ENCODE measurements at places on chromosomes 7 and 10.
A peak's percentile ranks its signal among the peaks of the same experiment; 100 is the strongest.

DNA sequence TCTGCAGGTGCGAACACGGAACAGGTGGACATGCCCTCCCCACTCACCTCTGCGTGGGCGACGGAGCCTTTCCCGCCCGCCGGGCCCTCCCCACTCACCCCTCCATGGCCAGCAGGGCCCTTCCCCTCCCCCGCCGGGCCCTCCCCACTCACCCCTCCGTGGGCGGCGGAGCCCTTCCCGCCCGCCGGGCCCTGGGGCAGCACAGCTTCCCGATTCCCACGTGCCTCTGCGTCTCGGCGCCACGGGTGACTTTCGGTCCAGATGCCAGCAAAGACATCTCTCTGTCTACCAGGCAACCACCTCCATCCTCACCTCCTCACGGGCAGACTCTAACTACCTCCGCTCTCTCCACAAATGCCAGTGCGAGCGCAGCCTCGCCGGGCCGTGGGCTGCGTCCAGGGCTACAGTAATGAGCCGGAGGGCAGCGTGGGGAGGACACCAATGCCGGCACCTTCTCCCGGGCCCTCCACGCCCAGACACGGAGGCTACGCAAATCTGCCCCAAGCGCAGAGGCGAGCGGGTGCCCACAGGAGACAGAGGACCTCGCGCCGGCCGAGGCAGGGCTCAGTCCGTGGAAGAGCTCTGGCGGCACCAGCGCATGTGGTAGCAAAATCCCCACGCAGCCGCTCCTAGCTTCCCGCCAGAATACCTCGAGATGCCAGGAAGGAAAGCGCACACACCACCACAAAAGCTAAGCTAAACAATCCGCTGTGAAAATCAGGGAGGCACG, 21.8 kb downstream of the GPER1 start:
- DNase-seq: no peak

GRCh38 chr10:126508535-126509040, 120.3 kb upstream of the ADAM12 start:
- DNase-seq: no peak

- DNase-seq: no peak
Measured at GRCh38 chr7:142131439-142132185, 20.1 kb downstream of the MGAM2 start.

GRCh38 chr7:91226411-91226810, 37.8 kb upstream of the FZD1 start:
- no peak for DNase-seq

DNA sequence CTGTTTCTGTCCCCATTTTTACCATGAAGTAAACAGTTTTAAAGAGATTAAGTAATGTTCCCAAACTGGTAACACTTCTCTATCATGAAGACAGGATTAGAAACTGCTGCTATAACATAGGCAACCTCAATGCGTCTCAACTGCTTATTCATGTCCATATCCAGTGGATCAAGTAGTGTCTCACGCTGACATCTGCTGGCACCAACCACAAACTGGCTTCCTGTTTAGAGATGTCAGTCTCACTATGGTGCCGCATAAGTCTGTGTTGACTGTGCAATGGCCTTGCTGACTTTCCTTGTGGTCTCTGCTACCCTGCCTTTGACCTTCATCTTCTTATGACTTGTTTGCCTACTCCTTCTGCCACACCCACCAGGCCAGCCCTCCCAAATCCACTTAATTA, 369.6 kb upstream of the DPP6 start:
- no peak for DNase-seq

DNA sequence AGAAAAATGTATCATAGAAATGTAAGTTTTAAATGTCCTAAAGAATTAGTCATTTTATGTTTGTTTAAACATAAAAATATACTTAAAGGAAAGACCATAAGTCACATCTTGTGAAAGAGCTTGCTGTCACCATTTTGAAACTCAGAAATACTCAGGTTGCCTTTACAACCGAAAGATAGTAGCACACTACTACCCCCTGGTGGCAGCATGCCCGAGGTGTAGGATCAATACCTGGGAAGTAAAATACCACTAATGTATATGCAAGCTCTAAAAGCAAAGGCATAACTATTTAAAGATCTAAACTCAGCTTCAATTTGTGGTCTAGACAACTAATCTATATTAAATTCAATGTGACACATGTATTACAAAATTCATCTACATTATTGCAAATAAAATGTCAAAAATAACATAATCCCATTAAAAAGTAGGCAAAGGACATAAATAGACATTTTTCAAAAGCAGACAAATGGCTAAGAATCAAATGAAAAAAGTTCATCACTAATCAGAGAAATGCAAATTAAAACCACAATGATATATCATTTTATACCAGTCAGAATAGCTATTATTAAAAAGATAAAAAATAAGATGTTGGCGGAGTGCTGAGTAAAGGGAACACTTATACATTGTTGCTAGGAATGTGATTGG, 47.7 kb upstream of the FGL2 start:
- DNase-seq: peak; percentile 63

DNA sequence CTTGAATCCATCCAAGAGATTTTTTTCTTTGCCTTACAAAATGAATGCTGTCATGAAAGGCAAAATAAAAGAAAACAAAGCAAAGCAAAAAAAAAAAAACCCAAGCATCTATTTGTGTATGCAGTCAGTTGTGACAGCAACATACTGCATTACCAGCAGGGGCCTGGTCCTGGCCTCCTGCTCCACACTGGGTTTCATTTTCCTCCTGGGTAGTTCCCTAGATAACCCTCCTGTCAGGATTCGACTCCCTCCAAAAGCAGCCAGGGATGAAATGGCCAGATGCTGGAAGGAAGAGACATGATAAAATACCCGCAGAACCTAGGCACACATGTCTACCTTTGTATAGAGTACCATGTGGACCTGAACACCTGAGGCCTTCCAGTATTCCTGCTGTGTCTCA, 148.6 kb downstream of the NRCAM start:
- no peak for DNase-seq

DNA sequence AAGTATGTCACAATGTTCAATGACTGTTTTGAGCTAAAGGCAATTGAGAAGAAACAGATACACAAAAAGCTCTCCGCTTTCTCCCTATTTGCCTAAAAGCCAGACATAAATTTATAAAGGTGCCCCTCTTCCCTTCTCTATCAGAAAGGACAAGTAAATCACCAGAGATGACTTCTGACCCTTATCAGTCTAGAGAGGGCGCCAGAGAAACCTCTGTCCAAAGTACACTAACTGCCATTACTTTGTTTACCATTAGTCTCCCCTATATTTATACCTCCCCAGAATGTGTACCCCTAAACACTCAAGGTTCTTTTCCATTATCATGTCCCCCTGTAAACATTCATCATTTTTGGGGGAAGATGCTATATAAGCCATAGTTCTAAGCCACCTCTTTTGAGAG, 49.3 kb downstream of the TPK1 start:
- no peak for DNase-seq

DNA sequence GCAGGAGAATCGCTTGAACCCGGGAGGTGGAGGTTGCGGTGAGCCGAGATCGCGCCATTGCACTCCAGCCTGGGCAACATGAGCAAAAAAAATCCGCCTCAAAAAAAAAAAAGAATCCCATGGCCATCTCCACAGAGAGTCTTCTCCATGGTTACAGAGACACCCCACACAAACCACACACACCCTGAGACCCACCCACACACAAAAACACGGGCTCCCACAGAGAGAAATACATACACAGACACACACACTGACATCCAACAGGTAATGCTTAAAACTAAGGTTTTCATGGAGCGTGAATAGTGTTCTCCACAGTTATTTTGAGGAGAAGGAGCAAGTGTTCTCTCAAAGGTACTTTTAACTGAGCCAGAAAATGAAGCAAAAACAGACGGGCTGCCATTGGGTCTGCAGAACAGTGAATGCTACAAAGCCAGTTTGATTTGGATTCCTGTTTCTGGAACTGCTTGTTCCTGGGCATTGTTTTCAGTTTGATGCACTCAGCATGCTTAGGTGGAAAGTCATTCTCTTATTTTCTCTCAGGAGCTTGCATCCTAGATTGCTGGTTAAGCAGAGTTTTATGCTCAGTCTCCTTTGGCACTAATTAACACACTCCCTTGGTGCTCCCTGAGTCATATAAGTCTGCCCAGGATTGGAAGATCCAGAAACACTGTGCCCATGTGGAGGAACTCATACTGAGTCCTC, 15.4 kb downstream of the AHCYL2 start:
- DNase-seq: no peak

DNA sequence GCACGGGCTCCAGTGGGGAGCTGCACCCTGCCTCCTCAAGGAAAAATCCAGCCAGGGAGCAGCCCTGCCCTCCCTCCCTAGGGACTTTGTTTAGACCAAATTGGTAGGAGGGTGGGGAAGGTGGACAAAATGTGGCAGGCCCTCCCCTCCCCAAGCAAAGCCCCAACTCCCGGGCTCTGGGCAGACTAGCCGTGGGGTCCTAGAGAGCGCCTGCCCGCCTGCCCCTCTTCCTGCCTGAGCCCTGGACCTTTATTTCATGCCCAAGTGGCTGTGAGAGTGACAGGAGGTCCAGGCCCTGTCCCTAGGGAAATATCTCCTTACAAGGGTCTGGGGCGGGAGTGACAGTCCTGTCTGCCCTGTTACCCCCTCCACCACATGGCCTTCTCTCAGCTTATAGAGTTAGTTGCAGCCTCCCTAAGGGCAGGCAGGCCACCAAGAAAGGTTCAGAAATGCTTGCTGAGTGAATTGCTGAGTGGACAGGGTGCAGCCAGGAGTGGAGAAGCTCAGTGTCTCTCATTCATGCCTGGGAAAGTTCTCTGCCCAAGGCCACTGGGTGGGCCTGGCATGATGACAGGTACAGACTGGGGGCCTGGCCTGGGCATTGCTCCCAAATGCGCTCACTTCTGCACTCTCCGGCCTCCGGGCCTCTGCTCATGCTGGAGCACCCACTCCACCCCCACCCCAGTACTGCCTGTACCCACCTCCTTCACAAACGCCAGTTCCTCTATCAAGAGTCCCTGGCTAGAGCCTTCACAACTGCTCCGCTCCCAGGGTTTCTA, 25.2 kb downstream of the DNAJB12 start:
- no peak for DNase-seq

DNA sequence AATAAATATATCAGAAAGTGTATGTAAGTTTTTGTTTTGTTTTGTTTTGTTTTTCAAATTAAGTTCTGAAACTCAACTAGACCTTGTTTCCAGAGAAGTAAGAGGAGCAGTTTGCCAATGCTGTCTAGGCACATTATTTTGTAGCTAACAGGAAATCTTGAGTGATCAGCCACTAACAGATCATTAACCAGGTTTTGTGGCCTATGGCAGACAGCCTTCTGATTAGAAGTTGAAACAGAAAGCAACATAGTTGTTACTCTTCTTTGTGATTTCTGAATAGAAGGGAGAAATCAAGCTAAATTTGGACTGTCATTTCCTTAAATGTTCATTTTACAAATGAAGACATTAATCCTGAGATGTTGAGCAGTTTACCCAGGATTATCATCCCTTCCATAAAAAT, 142.6 kb downstream of the PLXDC2 start:
- DNase-seq: no peak

DNA sequence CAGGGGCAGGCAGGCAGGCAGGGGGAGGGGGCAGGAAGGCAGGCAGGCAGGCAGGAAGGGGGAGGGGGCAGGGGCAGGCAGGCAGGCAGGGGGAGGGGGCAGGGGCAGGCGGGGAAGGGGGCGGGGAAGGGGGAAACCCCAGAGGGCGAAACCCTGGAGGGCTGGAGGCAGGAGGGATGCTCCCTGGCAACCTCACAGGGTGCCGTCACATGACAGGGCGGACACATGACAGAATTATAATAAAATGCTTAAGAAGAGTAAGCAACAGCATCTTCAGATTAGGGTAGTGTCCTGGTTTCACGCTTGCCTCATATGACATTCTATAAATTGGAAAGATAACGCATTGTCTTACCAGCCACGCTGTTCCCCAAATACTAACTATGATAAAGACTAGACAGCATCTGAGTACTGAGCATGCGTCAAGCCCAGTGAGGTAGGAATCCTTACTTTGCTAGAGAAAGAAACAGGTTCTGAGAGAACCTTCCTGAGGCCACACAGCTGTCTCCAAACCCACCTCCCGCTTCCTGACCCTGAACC, 131.6 kb downstream of the DIP2C start:
- DNase-seq: no peak

DNA sequence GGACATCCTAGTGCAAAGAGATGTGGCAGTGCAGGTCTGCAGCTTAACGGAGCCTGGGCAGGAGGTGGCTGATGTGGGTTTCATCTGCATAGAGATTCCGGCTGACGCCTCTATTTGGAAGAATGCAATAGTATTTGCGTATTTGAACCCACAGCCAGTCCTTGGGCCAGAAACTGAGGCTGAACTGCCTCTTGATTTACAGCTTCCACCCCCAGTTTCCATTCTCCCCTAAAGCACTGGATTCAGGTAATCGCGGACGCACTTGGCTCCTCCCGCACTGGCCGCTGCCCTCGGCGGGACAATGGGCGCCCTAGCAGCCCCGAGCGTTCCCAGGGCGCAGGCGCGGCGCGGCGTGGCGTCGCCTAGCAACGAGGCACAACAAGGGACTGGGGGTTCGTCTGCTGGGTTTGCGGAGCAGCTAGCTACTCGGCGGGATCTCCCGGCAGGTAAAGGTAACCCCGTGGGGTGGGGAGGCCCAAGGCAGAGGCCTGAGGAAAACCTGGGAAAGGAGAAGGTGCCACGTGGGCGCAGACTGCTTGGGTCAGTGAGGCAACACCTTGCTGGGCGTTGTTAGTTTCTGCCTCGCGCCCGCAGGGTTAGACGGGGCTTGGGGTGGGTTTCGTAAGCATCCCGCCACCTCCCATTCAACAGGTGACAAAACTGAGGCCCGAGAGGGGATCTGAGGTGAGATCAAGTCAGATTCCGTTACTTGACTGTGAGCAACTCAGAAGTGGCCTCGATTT, at the start of gene ARMC3:
TSS of gene ARMC3 (plus strand) at position 393 of the 743 bp plus-strand sequence. CDS start 3,944 bp downstream, outside the sequence.
- peak; percentile 52 for DNase-seq

GRCh38 chr10:119176166-119176565, 2.4 kb downstream of the PRDX3 start:
- DNase-seq: no peak

DNA sequence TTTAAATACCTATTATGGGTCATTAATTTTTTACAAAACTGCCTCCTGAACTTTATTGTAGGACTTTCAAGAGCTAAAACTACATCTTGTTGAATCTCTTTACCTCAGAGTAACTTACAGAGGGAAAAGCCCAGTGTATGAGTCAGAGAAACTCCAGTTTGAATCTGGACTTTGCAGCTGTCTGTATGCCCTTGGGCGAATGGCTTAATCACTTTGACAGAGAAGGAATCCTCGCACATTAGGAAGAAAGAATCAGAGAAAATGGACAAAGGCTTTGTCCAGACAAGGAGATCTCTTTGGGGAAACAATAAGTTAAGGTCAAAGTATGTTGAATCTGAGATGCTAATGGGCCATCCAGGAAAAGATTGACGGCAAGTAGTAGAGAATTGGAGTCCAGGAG, 484.2 kb upstream of the CELF2 start:
- DNase-seq: no peak
